Inflammatory macrophage treated with lipopolysaccharide for 1 hour (primary cell): ENCODE measurements at places on chromosomes 2 and 18.

DNA sequence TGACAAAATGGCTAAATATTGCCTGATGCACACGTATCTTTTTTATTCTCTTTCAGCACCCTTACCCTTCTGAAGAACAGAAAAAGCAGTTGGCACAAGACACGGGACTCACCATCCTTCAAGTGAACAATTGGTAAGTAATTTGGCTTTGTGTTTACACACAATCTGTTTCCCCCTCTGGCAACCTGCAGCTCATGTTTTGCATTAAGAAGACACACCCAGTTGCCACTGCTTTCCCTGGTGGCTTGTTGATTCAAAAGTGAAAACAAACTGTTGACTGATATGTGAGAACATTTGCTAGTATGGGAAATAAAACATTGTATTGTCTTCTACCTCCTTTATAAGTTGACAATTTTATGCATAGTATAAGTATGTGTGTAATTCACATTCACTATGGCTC is 113.0 kb downstream of the MEIS1 start:
- DNase-seq, result no peak

- DNase-seq, result peak; percentile 39
Observed at GRCh38 chr2:25132299-25132635, 36.1 kb downstream of the POMC start.

DNA sequence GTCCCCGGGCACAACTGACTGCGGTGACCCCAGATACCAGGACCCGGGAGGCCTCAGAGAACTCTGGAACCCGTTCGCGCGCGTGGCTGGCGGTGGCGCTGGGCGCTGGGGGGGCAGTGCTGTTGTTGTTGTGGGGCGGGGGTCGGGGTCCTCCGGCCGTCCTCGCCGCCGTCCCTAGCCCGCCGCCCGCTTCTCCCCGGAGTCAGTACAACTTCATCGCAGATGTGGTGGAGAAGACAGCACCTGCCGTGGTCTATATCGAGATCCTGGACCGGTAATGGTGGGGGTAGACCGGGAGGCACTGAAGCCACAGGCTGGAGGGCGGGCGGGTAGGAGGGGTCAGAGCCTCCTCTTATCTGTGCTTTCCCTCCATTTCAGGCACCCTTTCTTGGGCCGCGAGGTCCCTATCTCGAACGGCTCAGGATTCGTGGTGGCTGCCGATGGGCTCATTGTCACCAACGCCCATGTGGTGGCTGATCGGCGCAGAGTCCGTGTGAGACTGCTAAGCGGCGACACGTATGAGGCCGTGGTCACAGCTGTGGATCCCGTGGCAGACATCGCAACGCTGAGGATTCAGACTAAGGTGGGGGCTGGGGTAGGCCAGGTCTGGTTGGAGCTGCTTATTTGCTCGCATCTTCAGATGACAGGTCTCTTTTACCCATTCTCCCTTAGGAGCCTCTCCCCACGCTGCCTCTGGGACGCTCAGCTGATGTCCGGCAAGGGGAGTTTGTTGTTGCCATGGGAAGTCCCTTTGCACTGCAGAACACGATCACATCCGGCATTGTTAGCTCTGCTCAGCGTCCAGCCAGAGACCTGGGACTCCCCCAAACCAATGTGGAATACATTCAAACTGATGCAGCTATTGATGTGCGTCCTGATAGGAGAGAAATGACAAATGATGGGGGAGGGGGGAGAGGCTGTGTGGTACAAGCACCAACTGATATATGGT is 780 bp downstream of the HTRA2 start:
- DNase-seq, result peak; percentile 64

DNA sequence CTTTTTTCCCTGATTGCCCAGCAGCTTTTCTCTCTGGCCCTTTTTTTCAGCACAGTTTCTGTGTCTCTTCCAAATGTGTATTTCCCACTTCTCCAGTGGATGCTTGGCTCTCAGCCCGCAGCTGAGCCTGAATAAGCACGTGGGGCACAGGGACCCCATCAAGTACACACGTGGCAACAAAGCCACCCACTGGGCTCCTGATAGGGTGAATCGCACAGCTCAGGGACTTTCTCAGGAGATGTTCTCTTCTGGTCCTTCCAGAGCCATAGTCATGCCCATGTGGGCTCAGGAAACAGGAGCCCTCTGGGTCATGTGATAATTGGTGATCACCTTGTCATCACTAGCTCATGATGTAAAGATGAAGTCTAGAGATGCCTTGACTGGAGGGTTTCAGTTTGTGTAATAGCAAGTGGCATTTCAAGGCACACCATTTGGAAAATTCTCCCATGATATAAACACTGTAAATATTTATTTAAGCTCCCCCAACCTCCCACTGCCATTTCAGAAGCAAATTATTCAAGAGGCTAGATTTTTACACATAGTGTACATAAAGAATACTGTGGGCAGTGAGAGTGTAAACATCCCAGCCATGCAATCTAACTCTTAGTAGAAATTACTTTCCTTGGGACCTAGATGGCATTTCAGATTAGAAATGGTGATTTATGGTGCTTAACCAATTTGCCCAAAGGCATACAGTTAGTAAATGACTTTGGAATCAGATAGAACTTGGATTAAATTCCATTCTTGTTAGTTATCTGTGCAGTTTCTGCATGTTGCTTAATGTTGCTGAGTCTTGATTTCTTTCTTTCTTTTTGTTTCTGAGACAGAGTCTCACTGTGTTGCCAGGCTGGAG is 597.5 kb downstream of the SLC4A3 start:
- no peak for DNase-seq

DNA sequence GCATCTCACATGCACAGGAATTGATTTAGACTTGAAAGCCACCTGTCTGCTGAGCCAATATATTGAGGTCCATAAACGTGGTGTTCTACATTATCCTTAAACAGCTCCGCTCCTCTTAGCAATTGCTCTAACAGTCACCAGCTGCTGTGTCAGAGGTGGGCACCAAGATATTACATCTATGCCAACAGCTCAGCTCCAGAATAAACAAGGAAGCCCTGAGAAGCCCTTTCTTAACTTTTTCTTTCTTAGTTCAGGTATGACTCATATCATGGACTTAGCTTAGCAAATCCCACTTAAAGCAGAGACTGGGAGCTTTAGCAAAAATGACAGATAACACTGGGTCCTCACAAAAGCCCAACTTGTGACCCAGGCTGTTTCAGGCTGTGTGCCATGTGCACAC is 436.6 kb downstream of the IRS1 start:
- no peak for DNase-seq

- no peak for DNase-seq
Observed at GRCh38 chr2:9211496-9211895, 4.9 kb downstream of the ASAP2 start.

DNA sequence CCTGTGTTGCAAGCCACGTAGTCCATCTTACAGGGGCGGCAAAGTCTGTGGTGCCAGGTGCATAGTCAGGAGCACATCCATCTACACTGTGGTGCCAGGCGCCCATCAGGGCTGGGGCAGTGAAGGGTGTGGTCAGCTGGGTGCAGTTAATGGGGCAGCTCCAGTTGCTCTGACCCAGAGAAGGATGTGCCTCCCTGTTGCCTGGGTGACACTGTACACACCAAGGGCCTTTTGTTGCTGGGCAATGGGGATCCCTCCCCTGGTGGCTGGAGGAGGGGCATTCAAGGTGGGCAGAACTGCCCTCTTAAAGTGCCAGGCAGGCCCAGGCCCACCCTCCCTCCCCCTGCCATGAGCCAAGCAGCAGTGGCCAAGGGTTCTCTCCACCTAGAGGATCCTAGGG is 28.3 kb upstream of the IMP4 start:
- no peak for DNase-seq

- no peak for DNase-seq
Observed at GRCh38 chr2:19426941-19427340, 68.5 kb upstream of the OSR1 start.

- no peak for DNase-seq
Observed at GRCh38 chr2:121071034-121071504, 213.9 kb downstream of the TFCP2L1 start.
